ENCODE measurements at places on chromosomes 16 and 17.
A peak's percentile ranks its signal among the peaks of the same experiment; 100 is the strongest.

GRCh38 chr17:72387487-72387886, 266.7 kb downstream of the SOX9 start:
- DNase-seq = no peak
- peaks cover 1% of the 10 kb centered on the region for H3K4me1 ChIP-seq
- no peak overlapping the region for H3K4me3 ChIP-seq
- H3K36me3 ChIP-seq = no peaks in the 10 kb centered on the region
- H3K27ac ChIP-seq = no peak overlapping the region

DNA sequence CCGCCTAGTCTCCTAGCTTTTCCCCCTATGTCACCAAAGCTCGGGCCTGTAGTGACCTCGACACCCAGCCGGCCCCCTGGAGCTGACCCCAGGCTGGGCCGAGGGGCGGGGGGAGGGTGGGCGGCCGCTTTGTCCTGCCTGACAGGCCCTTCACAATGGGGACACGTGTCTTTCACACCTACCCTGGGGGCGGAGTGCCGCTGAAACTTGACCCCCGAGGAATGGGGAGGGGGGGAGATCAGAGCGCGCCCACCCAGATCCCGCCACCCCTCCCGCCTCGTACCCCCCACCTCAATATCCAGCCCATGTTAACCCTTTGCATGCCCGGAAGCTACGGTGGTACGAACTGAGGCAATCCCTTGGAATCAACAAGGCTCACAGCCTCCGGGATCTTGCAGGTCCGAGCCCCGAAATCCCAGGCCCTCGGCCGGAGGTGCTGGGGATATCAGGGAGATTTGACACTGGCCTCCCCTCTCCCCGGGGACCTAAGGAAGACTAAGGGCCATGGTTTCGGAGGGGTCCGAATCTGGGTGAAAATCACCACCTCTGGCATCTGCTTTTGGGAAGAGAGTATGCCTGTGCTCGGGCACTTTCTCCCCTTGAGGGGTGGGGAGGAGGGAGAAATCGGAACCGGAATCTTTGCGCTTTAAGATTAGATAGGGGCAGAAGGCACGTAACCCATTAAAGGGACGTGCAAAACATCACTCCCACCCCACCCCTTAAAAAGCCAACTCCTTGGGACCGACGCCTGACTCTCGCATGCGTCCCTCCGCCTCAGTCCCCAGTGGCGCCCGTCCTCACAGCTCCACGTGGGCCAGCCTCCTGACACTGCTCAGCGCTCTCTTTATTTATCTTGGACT, 2.6 kb downstream of the NOG start:
- no peak overlapping the region for H3K27ac ChIP-seq
- DNase-seq = peak; percentile 80
- H3K27me3 ChIP-seq = peaks cover 12% of the 10 kb centered on the region
- no peaks in the 10 kb centered on the region for H3K36me3 ChIP-seq
- peak overlapping the region; percentile 58 for H3K4me3 ChIP-seq
- peaks cover 11% of the 10 kb centered on the region for H3K4me1 ChIP-seq

DNA sequence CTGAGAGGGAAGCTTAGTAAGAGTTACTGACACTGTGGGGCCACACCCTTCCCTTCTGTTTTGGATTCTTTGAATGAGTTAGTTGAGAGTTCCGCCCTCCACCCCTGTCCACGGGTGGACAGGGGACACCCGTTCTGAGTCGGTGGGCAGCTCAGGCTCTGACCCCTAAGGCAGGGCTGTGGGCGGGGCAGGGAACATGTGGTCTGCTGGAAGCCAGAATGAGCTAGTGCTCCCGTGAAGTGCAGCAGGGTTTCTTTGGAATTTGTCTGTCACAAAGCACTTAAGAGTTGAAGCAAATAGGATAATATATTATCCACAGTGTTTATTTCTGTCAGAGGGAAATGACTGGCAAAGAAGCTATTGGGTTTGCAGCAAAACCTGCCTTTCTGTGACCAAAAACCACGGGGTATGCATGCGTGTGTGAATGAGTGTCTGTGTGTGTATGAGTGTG, 90.1 kb downstream of the CLEC16A start:
- DNase-seq = no peak
- H3K36me3 ChIP-seq = no peaks in the 10 kb centered on the region
- H3K4me1 ChIP-seq = no peaks in the 10 kb centered on the region
- H3K27me3 ChIP-seq = no peaks in the 10 kb centered on the region

DNA sequence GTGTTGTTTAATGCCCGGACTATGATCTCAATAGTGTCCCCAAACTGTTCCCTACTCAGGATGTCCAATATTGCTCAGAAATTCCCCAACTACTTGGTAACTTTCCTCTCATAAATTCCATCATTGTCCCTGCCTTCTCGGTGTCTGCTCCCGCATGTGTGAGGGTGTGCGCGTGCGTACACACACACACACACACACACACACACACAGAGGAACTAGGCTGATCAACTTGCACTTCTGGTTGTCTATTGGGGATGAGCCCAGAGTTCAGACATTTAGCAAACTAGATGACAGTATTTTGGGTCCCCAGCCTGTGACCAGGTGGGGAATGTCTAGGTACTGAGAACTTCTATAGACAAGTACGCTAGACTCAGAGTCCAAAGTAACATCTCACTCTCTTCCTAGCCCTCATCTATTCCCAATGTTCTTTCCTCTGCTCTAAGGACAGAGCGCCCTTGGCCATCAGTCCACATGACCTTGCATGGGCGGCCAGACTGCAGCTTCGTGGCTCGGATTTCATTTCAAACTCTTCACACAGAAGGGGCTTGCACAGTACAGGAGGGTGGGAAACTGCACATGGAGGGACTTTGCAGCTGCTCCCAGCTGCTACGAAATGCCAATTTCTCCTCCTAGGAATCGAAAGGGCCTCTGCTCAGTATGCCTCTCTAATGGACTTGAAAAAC, 5.3 kb downstream of the HS3ST3A1 start:
- DNase-seq = no peak
- no peaks in the 10 kb centered on the region for H3K4me1 ChIP-seq
- H3K27me3 ChIP-seq = peaks cover 3% of the 10 kb centered on the region
- H3K27ac ChIP-seq = no peak overlapping the region

- DNase-seq = no peak
- H3K27ac ChIP-seq = no peak overlapping the region
- no peaks in the 10 kb centered on the region for H3K27me3 ChIP-seq
- no peaks in the 10 kb centered on the region for H3K36me3 ChIP-seq
- H3K4me1 ChIP-seq = no peaks in the 10 kb centered on the region
Measured at GRCh38 chr17:77297693-77298666, 157.2 kb downstream of the SEC14L1 start.

DNA sequence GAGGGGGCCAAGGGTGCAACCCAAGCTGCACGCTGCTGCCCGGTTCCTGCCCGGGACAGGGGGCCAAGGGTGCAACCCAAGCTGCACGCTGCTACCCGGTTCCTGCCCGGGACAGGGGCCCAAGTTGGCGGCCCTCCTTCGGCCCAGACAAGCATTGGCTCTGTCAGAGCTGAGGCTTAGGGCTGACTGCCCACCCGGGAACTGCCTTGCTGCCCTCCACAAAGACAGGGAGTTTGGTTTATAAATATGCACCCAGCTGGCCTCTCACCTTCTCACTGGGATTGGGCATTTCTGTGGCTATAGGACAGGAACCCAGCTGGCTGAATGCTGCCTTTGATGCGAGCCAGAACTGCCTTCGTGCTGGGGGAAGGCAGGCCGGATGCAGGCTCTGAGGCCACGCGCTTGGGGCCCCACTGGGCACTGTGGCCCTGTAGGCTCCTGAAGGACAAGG, 105.7 kb downstream of the IRX5 start:
- DNase-seq = no peak
- H3K27me3 ChIP-seq = no peaks in the 10 kb centered on the region
- H3K4me3 ChIP-seq = no peak overlapping the region
- H3K36me3 ChIP-seq = no peaks in the 10 kb centered on the region

DNA sequence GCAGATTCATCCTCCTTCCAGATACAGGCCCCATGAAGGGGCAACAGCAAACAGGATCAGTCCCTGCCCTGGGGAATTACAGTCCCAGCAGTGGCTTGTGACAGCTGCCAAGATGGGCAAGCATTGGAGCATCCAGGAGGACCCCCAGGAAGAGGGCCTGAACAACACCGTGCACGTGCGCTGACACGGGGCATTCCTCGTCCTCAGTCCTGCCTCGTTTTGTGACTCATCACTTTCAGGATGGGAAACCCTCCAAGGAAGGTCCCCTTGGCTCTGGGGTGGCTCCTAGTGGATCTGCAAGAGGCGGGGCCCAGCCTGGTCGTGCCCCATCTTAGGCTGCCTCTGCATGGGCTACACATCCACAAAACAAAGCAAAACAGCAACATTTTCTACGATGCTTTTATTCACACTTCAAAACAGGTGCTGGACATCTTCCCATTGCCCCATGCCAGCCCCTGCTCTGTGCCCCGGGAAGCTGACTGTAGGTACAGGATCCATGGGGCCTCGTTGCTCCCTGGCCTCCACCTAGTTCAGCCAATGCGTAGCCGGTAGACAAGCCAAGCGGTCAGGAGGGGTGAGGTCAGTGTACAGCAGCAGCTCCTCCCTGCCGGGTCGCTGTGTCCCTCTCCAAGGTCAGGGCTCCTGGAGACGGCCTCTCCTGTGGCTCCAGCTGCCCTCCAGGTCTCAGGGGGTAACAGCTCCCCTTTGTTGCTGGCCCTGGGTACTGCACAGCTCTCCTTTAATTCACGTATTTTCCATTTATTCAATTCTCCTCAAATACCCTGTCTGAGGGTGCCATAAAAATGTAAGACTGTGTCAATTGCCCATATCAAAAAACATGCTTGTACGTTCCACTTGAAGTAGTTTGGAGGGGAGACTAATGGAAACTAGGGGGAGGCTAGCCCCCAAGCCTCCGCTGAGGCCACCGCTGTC, 32.2 kb downstream of the ACTG1 start:
- H3K27ac ChIP-seq = no peak overlapping the region
- peaks cover 54% of the 10 kb centered on the region for H3K27me3 ChIP-seq
- no peak for DNase-seq
- H3K36me3 ChIP-seq = no peaks in the 10 kb centered on the region
- H3K4me3 ChIP-seq = no peak overlapping the region

Measured in H1 (cell line).